ENCODE measurements at places on chromosomes 4 and X.
A peak's percentile ranks its signal among the peaks of the same experiment; 100 is the strongest.

DNA sequence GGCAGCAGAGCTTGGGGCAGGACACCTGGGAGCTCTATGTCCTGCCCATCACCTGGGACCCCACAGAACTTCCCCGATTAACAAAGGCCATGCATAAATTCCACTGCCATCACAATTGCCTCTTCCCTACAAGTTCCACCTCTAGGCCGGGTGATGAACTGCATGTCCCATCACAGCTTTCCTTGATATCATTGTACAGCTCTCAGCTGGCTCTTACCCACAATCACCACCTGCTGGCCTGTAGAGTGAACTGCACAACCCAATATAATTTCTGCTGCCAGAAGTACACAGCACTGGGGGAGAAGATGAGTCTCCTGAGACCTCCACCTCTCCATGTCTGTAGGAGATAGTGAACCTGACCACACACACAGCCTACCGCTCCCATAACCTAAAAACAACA lies 285.0 kb upstream of the AADAT start:
- no peak for DNase-seq

DNA sequence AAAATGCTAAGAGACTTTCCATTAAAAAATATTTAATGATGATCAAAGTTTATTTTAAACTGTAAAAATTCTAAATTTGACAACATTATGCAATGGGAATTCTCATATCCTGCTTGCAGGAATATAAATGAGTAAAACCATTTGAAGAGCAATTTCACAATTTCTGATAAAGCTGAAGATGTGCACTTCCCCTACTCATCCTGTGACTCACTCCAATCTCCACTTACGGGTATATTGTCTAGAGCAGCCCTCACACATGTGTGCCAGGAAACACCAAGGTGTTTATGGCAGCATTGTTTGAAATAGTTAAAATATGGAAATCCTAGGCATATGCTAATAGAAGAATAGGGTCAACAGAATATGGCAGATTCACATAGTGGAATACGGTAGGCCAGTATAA lies 158.4 kb downstream of the PDHA2 start:
- no peak for DNase-seq

- DNase-seq, result no peak
Observed at GRCh38 chr4:106315476-106315967, 487 bp downstream of the TBCK start.

DNA sequence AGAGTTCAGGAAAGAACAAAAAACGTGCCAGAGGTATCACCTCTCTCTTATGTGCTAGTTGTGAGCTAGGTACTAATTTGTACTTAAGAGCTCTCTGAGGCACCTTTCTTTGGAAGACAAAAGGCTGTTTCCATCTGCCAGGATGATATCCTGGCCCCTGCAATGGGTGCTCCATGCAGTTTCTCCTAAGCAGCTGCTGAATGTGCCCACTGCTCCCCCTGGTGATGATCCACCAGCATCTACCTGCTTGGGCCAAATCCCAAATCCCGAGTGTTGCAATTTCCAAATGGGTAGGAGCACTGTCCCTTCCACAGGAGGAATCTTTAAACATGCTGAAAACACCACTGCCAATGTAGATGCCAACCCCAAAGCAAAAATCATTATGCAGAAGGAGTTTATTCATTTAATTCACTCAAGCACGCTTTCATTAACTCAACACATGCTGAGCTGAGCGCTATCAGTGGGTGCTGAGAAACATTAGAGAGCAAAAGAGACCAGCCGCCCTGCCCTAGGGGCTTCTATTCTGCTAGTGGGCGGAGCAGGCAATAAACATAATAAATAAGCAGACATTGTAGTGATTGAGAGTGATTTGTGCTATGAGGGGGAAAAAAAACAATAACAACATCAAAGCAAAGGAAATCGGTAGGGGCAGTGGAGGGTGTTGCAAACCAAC lies 69.6 kb upstream of the C4orf50 start:
- no peak for DNase-seq

DNA sequence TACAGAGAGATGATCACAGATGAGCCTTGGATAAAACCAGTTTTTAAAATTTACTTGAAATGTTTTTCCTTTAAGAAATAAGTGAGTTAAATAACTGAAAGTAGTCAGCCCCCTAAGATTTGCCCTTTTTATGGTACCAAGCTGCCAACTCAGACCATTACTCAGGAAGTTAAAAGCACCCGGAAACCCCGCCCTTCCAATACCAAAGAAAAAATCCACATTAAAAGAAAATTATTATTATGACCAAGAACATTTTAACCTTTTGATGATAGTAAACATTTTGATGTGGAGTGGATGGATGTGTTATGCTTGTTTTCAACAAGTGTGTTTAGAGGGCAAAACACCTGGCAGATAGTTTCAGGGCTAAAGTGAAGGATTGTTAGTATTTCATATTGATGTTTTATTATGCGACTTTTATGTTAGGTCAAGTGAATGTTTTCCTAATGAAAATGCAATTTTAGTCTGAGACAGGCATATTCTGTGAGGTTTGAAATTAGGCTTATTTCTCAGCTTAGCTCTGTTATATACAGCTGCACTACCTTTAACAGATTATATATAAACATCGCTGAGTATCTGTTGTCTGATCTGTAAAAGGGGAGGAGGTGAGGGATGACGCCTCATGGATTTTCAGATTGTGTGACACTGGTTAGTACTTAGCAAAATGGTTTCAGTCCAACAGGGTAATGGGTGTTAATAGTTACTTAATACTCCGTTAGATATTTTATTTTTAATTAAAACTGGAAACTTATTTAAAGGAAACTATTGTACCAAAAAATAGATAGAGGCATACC lies 89.0 kb downstream of the KDM6A start:
- no peak for DNase-seq

GRCh38 chr4:80263541-80264351 lies 2.7 kb upstream of the FGF5 start:
- no peak for DNase-seq

DNA sequence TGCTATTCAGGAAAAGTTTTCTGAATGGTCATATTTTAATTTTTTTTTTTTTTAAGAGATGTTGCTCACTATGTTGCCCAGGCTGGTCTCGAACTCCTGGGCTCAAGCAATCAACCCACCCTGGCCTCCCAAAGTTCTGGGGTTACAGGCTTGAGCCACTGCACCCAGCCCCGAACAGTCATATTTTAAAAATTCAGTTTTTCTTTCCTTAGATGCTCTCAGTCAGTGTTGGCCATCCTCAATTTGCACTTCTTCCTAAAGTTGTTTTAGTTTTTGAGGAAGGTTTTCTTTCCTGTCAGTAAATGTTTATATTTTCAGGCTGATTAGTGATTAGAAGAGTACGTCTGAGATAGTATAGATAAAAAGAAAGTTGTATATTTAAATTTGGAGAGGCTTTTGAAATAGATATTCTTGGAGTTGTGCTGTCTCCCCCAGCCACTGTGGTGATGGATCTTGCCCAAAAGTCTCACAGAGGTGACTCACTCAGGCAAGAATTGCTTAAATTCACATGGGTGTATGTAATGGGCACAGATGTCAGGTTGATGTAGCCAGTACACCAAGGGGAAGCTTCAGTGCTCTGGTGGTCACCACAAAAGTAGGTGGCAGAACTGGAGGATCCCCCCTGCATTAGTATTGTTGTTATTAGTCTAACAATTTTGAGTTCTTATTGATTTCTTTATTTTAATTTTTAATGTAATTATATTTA lies 72.2 kb upstream of the ELOVL6 start:
- DNase-seq, result peak; percentile 36

Data from AG08396 (cell line).